ENCODE measurements at places on chromosomes 1 and 21.

DNA sequence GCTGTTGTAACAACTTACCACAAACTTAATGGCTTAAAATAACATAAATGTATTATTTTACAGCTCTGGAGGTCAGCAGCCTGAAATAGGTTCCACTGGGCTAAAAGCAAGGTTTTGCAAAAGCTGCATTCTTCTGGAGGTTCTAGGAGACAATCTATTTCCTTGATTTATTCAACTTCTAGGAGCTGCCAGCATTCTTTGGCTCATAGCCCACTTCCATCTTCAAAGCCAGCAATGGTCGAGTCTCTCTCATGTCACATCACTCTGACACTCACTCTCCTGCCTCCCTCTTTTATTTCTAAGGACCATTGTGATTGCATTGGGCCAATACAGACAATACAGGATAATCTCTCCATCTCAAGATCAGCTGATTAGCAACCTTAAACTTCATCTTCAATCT, 15.1 kb upstream of the FOXJ3 start:
- no peak for DNase-seq

DNA sequence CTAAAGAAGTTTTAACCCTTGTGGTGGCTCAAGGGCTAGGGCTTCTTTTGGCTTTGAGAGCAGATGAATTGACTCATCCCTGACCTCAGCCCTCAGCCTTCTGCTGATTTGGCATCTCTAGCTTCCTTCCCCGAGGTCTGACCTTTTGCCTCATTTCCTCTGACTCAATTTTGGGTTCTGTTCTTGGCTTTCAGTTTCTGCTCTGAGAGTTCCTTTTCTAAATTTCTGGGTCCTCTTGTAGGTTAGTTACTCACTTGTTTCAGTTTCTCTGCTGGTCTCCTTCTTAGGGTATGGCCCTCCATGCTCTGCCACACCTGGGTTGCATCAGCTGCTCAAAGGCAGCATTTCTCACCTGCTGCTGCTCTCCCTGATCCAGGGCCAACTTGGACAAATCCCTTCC, 19.4 kb downstream of the PDE4B start:
- DNase-seq: no peak

- DNase-seq: no peak
These were observed 1382.2 kb upstream of the B3GALT2 start for GRCh38 chr1:194568610-194569009.

GRCh38 chr1:211595419-211595818, 16.5 kb upstream of the SLC30A1 start:
- no peak for DNase-seq

GRCh38 chr21:39650306-39650705, 37.6 kb downstream of the B3GALT5 start:
- DNase-seq: no peak

GRCh38 chr1:167486090-167486824, 32.1 kb downstream of the CD247 start:
- DNase-seq: no peak

DNA sequence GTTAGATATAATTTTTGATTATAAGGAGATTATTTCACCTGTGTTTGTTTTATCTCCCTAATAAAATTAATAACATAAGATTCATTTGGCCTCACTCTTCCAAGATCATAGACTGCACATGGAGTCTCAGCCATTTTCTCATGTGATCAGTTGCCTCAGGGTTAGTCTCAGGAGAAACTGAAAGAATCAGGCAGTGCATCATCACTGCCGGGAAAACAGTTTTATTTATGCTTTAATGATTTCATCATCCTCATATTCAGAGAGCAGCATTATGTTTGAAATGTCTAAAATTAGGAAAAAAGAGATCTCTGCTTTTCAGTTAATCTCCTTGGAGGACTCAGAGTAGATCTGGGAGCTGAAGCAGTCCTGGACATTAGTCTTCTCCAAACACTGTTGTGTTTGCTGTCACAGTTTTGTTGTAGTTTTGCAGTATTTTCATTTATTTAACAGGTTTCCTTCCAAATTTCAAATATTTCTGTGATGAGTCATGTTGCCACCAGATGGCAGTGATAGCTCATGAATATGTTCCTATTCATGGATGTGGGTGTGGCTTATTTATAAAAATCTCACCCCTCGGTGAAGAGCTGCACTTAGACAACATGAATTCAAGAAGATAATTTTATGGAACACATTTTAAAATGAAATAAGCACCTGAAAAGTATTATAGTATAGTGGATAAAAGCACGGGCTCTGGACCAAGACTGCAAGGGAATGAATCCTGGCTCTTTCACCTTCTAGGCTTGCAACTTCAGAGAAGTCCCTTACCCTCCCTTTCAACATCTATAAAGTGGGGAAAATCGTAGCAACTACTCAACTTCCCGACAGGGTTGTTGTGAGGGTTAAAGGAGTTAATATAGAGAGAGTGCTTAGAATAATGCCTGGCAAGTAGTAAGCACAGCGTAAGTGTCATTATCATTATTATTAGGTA, 31.2 kb downstream of the CHD1L start:
- DNase-seq: peak; percentile 38

- DNase-seq: no peak
These were observed at the start of the genes SHE and TDRD10 for GRCh38 chr1:154502066-154502743. Gene SHE (minus strand): TSS chr1:154502412. CDS start chr1:154502026, 386 bp downstream. Gene TDRD10 (plus strand): TSS chr1:154502219. CDS start chr1:154506904, 4,685 bp downstream.

DNA sequence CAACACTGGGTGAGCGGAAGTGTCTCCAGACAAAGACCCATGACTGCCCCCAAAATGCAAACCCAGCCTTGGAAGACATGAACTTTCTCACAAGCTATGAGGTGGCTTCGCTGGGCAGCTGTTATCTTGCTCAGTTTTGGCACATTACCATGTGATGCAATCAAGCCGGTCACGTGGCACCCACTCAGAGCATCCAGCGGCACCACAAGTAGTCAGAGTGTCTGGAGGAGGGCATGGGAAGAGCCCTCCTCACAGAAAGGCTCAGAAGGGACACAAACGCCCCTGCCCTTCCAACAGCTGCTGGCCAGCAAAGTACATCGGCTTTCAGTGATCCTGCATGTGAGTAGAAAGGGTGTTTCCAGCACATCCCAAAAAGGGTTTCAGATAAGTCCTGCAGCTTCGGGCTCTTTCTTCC, 145.5 kb upstream of the IRF2BP2 start:
- DNase-seq: no peak

GRCh38 chr1:66437136-66437401, 96.9 kb upstream of the SGIP1 start:
- no peak for DNase-seq
